Activated B cell treated with CpG ODN at 0.5 μM for 24 hours (primary cell): ENCODE measurements at places on chromosomes 6 and 20.

GRCh38 chr6:113859349-113860180, 2.4 kb downstream of the MARCKS start:
- DNase-seq = peak; percentile 45
- no peak overlapping the region for H3K4me3 ChIP-seq
- H3K27ac ChIP-seq = peak overlapping the region; percentile 85
- peaks cover 42% of the 10 kb centered on the region for H3K36me3 ChIP-seq
- H3K4me1 ChIP-seq = peaks cover 22% of the 10 kb centered on the region
- no peaks in the 10 kb centered on the region for H3K27me3 ChIP-seq

GRCh38 chr20:36833275-36834020, 42.5 kb upstream of the TLDC2 start:
- H3K27me3 ChIP-seq = no peaks in the 10 kb centered on the region
- peaks cover 32% of the 10 kb centered on the region for H3K4me1 ChIP-seq
- no peak overlapping the region for H3K27ac ChIP-seq
- no peak for DNase-seq
- no peak overlapping the region for H3K4me3 ChIP-seq

DNA sequence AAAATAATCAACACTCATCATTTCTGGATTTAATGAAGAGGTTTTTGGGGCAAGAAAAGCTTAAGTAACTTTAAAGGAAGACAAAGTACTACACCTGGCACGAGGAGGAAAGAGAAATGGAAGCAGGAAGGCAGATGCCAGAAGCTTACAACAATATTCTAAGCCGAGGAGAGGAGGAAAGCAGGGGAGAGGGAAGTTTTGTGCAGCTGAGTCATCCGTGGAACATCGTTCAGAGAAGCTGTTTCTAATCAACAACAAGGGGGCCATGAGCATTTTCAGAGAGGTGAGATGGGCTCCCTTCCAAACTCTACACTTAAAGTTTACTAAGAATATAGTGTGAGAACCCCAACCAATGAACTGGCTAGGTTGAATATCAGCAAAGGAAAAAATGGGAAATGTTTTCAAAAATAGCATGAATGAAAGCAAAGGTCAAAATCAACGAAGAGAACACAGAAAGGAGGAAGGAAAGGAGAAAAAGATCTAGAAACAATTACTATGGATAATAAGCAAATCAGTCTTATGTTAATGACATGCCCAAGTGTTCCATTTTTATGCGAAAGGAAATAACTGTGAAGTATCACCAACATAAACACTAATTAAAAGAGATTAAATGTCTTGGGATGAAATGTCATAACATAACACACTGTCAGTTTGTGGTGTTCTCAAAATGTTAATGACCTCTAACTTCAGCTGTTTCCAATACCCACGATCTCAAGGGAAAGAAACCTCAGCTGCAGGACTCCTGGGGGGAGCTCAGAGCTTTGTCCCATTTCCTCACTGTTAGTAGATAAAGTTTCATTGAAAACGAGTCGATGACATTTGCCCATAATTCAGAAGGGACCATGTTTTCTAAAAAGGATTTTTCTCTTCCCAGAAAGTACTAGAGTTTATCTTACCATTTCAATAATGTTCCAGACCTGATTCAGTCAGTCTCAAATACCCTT, 203.4 kb upstream of the STXBP5 start:
- DNase-seq = no peak
- H3K36me3 ChIP-seq = no peaks in the 10 kb centered on the region
- no peak overlapping the region for H3K27ac ChIP-seq
- H3K4me1 ChIP-seq = no peaks in the 10 kb centered on the region

- no peak overlapping the region for H3K4me3 ChIP-seq
- H3K27me3 ChIP-seq = no peaks in the 10 kb centered on the region
- H3K36me3 ChIP-seq = peaks cover 79% of the 10 kb centered on the region
- no peak for DNase-seq
Observed at GRCh38 chr6:44432726-44433125, 45.2 kb downstream of the CDC5L start.

- no peaks in the 10 kb centered on the region for H3K27me3 ChIP-seq
- H3K36me3 ChIP-seq = peaks cover 28% of the 10 kb centered on the region
- no peak for DNase-seq
- H3K4me3 ChIP-seq = no peak overlapping the region
- peaks cover 2% of the 10 kb centered on the region for H3K4me1 ChIP-seq
- no peak overlapping the region for H3K27ac ChIP-seq
Observed at GRCh38 chr20:20568604-20569205, 143.7 kb downstream of the RALGAPA2 start.

- no peak overlapping the region for H3K4me3 ChIP-seq
- no peaks in the 10 kb centered on the region for H3K4me1 ChIP-seq
- H3K36me3 ChIP-seq = no peaks in the 10 kb centered on the region
- H3K27me3 ChIP-seq = no peaks in the 10 kb centered on the region
- DNase-seq = no peak
Observed at GRCh38 chr6:139655783-139656705, 281.6 kb upstream of the CITED2 start.

- no peaks in the 10 kb centered on the region for H3K4me1 ChIP-seq
- no peak overlapping the region for H3K4me3 ChIP-seq
Observed at GRCh38 chr6:117531809-117532725, 49.6 kb downstream of the DCBLD1 start.

GRCh38 chr6:83891586-83891985, 32.1 kb downstream of the CYB5R4 start:
- no peaks in the 10 kb centered on the region for H3K27me3 ChIP-seq
- H3K4me1 ChIP-seq = peaks cover 36% of the 10 kb centered on the region
- no peak overlapping the region for H3K27ac ChIP-seq
- H3K4me3 ChIP-seq = no peak overlapping the region
- DNase-seq = no peak
- H3K36me3 ChIP-seq = peaks cover 40% of the 10 kb centered on the region

GRCh38 chr20:57247292-57247965, 19.0 kb downstream of the BMP7 start:
- no peak overlapping the region for H3K4me3 ChIP-seq
- peaks cover 19% of the 10 kb centered on the region for H3K27me3 ChIP-seq
- no peaks in the 10 kb centered on the region for H3K4me1 ChIP-seq
- H3K27ac ChIP-seq = no peak overlapping the region
- no peak for DNase-seq
- no peaks in the 10 kb centered on the region for H3K36me3 ChIP-seq

DNA sequence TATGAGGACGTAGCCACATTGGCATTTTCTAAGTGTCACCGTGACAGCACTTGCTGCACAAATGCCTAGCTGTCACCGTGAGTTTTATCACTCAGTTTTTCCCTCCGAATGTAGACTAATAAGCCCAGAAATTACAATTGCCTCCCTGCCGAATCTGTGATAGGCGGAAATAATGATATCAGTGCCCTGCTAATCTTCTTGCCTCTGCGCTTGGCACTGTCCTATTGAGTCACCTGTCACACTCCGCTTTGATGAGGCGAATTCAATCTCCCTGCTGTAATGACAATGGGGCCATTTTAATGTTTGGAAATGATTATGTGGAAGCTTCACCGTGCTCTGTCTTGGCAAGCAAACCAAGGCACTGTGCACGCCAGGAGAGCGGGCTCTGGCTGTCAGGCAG, 112.8 kb downstream of the LINC00237 start:
- H3K4me3 ChIP-seq = no peak overlapping the region
- no peaks in the 10 kb centered on the region for H3K36me3 ChIP-seq
- H3K27me3 ChIP-seq = peaks cover 8% of the 10 kb centered on the region
- no peak for DNase-seq

DNA sequence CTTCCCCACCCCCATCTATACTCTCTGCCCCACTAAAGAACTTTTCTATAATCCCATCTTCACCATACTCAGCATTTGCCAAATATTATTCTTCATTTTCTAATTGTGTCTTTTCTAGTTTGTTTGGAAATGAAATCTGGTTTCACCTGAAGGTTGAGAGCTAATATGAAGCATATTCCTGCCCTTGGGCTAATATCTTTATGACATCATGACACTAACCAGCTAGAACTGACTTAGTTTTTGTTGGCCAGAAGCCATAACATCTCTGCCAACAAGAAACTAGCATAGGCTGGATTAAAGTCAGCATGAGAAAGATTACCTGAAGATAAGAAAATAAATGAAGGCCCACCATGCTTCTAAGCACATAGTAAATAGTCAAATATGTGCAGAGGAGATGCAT, 16.7 kb downstream of the UNC5CL start:
- peaks cover 3% of the 10 kb centered on the region for H3K4me1 ChIP-seq
- peaks cover 4% of the 10 kb centered on the region for H3K27me3 ChIP-seq
- DNase-seq = no peak
- H3K4me3 ChIP-seq = no peak overlapping the region
- no peak overlapping the region for H3K27ac ChIP-seq

DNA sequence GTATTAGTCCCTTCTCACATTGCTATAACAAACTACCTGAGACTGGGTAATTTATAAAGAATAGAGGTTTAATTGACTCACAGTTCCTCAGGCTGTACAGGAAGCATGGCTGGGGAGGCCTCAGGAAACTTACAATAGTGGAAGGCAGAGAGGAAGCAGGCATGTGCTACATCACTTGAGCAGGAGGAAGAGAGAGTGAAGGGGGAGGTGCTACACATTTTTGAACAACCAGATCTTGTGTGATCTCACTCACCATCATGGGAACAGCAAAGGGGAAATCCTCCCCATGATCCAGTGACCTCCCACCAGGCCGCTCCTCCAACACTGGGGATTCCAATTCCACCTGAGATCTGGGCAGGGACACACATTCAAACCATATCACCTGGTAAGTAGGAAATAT, 630.6 kb downstream of the QKI start:
- H3K27ac ChIP-seq = no peak overlapping the region
- DNase-seq = no peak
- H3K4me1 ChIP-seq = no peaks in the 10 kb centered on the region
- H3K36me3 ChIP-seq = no peaks in the 10 kb centered on the region
- peaks cover 5% of the 10 kb centered on the region for H3K27me3 ChIP-seq
- no peak overlapping the region for H3K4me3 ChIP-seq

GRCh38 chr20:21225215-21225947, 77.8 kb upstream of the XRN2 start:
- peaks cover 25% of the 10 kb centered on the region for H3K36me3 ChIP-seq
- H3K4me3 ChIP-seq = no peak overlapping the region
- H3K4me1 ChIP-seq = peaks cover 7% of the 10 kb centered on the region
- no peak overlapping the region for H3K27ac ChIP-seq

DNA sequence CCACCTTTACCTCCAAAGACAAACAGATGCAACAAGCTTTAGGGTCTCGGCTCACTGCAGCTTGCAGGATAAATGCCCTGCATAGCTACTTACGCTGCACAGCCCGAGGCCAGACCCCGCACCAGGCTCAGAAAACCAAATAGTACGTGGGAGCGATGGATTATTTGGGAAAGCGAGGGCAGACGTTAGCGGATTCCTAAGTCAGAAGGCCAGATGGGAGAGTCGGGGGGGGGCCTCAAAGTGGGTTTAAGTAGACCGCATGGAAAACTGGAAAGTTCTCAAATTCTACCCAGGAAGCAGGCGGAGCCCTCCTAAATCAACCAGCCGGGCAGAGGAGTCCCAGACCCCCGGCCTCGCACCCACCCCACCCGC, 382 bp downstream of the SFT2D1 start:
- H3K4me1 ChIP-seq = peaks cover 16% of the 10 kb centered on the region
- peak overlapping the region; percentile 89 for H3K27ac ChIP-seq
- no peak for DNase-seq
- peak overlapping the region; percentile 92 for H3K4me3 ChIP-seq
- peaks cover 7% of the 10 kb centered on the region for H3K36me3 ChIP-seq

GRCh38 chr6:1988843-1989242, 256.6 kb downstream of the GMDS start:
- H3K36me3 ChIP-seq = peaks cover 5% of the 10 kb centered on the region
- DNase-seq = no peak
- no peaks in the 10 kb centered on the region for H3K4me1 ChIP-seq
- H3K27ac ChIP-seq = no peak overlapping the region
- no peak overlapping the region for H3K4me3 ChIP-seq

GRCh38 chr6:13116155-13116554, 212.2 kb downstream of the TBC1D7 start:
- peaks cover 7% of the 10 kb centered on the region for H3K4me1 ChIP-seq
- H3K36me3 ChIP-seq = no peaks in the 10 kb centered on the region
- no peak overlapping the region for H3K27ac ChIP-seq
- H3K4me3 ChIP-seq = no peak overlapping the region

DNA sequence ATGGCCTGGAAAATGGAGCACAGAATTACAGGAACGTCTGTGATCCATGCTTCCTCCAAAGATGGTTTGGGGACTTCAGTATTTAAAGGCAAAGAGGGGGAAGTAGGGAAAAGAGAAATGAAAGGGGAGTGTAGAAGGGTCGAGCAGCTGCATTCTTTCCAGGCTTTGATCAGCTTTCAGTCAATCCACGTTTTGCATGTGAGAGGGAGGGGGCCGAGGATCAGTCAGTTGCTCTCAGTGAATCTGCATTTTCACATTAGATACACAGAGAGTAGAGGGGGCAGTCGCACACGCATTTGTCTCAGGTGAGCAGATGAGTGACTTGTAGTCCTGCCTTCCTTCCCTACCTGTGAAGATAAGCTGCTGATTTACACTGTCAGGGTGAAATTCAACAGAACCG, 78.8 kb downstream of the FOXF2 start:
- H3K27ac ChIP-seq = no peak overlapping the region
- H3K27me3 ChIP-seq = peaks cover 19% of the 10 kb centered on the region
- H3K36me3 ChIP-seq = no peaks in the 10 kb centered on the region
- H3K4me1 ChIP-seq = peaks cover 10% of the 10 kb centered on the region

DNA sequence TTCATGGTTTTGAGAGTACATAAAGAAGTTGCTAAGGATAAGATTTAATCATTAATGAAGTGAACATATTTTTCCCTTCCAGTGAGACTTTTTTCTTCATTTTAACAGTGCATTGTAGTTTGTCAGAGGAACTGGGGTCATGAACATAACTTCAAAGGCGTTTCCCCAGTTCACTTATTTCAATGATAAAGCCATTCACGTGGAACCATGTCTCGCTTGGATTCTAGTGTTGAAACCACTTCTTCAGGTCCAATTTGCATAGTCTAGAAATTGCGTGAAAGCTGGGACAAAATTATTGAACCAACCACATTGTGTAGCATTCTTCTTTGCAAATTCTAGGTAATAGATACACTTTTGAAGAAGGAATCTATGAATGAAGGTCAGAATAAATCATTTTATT, 197.0 kb downstream of the CLIC5 start:
- no peak overlapping the region for H3K27ac ChIP-seq
- H3K27me3 ChIP-seq = no peaks in the 10 kb centered on the region
- H3K4me1 ChIP-seq = peaks cover 23% of the 10 kb centered on the region
- no peak overlapping the region for H3K4me3 ChIP-seq

GRCh38 chr6:1526398-1527072, 83.2 kb upstream of the FOXC1 start:
- peaks cover 8% of the 10 kb centered on the region for H3K4me1 ChIP-seq
- no peaks in the 10 kb centered on the region for H3K36me3 ChIP-seq
- H3K4me3 ChIP-seq = no peak overlapping the region
- no peak for DNase-seq
- H3K27me3 ChIP-seq = peaks cover 29% of the 10 kb centered on the region
- no peak overlapping the region for H3K27ac ChIP-seq

DNA sequence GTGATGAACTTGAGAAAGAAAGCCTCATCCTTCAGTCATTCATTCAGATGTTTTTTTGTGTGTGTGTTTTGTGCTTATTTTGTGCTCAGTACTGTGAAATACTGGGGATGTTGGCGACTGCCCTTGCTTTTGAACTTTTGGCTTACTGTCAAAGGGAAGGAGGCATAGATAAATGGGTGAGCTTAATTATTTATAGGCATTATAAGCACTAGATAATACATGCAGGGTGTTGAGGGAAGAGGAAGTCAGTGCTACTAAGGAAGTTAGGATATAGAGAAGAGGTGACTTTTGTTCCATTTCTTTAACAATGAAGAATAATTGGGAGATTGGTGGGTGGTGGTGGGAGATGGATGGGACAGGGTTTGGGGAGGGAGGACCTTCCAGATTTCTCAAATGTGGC, 23.6 kb downstream of the XRN2 start:
- peaks cover 45% of the 10 kb centered on the region for H3K4me1 ChIP-seq
- no peak overlapping the region for H3K27ac ChIP-seq
- no peaks in the 10 kb centered on the region for H3K27me3 ChIP-seq
- no peak for DNase-seq
- no peak overlapping the region for H3K4me3 ChIP-seq
